Sigmoid colon (tissue), 7 donors: ENCODE measurements at places on chromosomes 12 and 14. TPM values are rescaled to one million over a fixed set of nuclear protein-coding genes. Genes with fewer than 3 reads are reported as not detected.

- DNase-seq: no peak
- H3K27me3 ChIP-seq: peaks cover 3% of the 10 kb centered on the region
- no peaks in the 10 kb centered on the region for H3K4me1 ChIP-seq
- no peak overlapping the region for H3K4me3 ChIP-seq
- H3K27ac ChIP-seq: no peak overlapping the region
Observed at GRCh38 chr14:23624830-23625404, 11.2 kb upstream of the DHRS2 start.

GRCh38 chr14:63039866-63040265 is 5.4 kb downstream of the KCNH5 start:
- H3K4me1 ChIP-seq: no peaks in the 10 kb centered on the region
- H3K4me3 ChIP-seq: no peak overlapping the region
- H3K27ac ChIP-seq: no peak overlapping the region
- peaks cover 10% of the 10 kb centered on the region for H3K27me3 ChIP-seq
- DNase-seq: no peak

DNA sequence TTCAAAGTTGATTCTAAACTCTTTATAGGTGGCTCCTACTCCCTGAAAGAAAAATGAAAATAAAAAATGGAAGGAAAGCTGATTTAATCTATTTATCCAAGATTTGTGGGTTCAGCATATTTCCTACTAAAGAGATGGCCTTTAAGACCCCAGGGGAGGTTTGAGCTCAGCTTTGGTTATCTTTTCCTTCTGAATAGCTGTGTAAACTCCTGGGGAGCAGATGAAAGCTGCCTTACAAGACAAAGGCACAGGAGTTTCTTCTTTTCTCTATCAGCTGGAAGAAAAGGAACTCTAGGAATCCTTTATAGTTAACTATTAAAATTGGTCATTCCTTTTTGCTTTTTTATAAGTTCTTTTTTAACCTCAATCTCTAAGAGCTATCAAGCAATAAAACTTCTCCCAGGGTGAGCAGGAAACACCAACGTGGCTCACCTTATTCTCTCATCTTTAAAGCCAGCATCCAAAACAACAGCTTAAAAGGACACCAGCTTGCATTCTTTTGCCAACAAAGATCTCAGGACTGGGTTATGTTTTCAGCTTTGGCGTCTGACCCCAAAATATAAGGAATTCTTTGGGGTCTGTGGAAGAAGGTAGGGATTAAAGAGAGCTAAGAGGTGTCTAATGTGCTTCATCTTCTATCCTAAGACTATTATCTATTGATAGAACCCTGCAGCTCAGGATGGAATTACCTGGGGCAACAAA is 371.7 kb upstream of the KITLG start:
- H3K27me3 ChIP-seq: no peaks in the 10 kb centered on the region
- no peaks in the 10 kb centered on the region for H3K4me1 ChIP-seq
- H3K36me3 ChIP-seq: no peaks in the 10 kb centered on the region

Gene GSG1
- total RNA-seq: not detected

- H3K27me3 ChIP-seq: no peaks in the 10 kb centered on the region
- peak overlapping the region; percentile 12 for H3K27ac ChIP-seq
- H3K36me3 ChIP-seq: no peaks in the 10 kb centered on the region
- peaks cover 9% of the 10 kb centered on the region for H3K4me1 ChIP-seq
Observed at GRCh38 chr12:50786498-50787231, 22.8 kb downstream of the ATF1 start.

- H3K4me1 ChIP-seq: no peaks in the 10 kb centered on the region
- H3K27ac ChIP-seq: peak overlapping the region; percentile 2
- no peak overlapping the region for H3K4me3 ChIP-seq
- H3K36me3 ChIP-seq: no peaks in the 10 kb centered on the region
- DNase-seq: no peak
Observed at GRCh38 chr14:80316441-80316840, 105.1 kb upstream of the DIO2 start.
